Activated T-cell treated with anti-CD3 and anti-CD28 coated beads, Interleukin-2, amount 50 U/mL, for 1 hour (primary cell): ENCODE measurements at places on chromosomes 2 and 18.

DNA sequence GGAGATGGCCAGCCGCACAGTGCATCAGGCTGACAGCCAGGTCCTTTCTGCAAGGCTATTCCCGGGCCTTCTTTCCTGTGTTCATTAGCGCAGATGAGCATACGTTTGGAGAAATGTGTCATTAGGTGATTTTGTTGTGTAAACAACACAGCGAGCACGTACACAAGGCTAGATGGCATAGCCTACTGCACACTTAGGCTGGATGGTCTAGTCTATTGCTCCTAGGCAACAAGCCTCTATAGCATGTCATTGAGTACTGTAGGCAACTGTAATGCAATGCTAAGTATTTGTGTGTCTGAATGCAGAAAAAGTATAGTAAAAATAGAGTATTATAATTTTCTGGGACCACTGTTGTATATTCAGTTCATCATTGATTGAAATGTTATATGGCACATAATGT is 50.9 kb upstream of the PHLPP1 start:
- no peak for DNase-seq

DNA sequence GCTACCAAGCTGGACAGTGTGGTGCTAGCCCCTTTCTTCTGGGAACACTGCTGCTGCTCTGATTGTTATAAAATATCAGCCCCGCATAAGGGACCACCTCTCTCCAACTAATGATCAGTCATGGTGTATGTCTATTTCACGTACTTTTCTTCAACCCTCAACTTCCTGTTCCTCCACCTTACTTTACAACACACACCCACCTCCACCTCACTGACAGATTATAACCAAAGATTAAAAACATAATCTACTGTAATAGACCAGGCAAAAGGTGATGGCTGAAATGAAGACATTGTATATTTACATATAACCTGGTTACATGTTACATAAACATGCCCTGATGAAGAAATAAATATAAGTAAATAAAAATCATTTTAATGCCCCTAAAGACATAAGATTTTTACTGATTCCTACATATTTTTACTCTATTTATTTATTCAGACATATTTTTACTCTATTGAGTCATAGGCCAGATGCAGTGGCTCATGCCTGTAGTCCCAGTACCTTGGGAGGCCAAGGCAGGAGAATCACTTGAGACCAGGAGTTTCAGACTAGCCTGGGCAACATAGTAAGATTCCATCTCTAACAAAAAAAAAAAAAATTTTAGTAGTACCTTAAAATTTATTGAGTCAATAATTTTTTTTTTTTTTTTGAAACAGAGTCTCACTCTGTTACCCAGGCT is 12.8 kb downstream of the STK39 start:
- no peak for DNase-seq

DNA sequence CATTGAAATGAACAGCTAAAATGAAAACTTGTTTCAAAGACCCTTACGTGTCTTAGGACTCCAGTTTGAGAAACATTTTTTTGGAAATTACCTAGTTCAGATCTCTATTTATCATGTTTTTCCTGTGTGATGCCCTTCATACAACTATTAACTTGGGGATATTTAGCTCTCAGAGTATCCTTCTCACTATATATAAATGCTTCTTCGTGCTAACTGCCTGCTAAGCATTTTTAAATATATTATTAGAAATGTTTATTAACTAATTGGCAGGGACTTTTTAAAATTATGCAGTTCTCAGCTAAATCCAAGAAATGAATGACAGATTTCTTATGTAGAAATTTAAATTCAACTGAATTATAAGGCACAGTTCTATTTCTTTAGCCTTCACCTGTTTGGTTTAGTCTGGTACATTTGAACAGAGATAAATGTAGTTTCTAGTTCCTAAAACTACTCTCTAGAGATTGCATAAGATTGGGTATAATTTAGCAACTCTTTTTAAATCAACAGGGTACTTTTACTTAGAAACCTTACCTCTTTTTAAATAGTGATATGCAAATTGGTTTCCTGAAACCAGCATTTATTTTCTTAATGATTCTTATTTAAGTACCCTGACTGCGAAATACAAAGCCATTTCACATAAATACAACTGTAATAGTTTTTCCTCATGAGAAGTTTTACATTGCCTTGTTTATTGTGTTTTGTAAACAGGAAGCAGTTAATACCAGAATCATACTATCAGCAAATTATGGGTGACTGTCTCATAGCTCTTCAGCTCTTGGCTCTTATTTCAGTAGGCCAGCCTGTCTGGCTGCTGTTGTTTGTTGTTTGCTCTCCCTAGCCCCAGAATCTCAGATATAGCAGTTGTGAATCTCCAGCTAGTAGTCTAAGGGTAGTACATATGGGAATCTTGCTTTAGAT is 140.7 kb downstream of the PTRHD1 start:
- no peak for DNase-seq

DNA sequence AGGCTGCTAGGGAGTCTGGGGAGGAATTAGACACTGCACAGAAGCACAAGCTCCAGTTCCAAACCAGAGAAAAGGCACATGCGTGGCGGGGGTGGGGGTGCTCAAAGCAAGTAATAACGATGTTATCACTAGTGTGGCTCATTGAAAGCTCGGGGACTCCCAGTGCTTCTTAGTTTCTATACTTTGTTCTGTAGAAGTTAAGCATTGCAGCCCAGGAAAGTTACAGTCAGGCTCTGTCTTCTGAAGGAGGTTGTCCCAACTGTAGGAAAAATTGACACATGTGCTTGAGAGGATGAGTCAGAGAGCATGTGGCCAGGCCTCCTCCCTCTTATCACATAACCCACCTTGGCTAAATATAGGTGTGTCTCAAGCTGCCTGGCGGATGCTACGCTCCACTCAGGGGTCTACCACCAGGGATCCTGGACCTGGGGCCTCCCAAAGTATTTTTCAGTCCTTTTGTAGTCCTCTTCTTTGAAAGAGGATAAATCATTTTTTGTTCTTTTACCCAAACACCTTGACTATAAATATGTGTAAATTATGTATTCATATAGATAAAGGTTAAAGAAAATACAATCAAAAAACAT is 3.8 kb downstream of the GALNT5 start:
- DNase-seq: no peak

DNA sequence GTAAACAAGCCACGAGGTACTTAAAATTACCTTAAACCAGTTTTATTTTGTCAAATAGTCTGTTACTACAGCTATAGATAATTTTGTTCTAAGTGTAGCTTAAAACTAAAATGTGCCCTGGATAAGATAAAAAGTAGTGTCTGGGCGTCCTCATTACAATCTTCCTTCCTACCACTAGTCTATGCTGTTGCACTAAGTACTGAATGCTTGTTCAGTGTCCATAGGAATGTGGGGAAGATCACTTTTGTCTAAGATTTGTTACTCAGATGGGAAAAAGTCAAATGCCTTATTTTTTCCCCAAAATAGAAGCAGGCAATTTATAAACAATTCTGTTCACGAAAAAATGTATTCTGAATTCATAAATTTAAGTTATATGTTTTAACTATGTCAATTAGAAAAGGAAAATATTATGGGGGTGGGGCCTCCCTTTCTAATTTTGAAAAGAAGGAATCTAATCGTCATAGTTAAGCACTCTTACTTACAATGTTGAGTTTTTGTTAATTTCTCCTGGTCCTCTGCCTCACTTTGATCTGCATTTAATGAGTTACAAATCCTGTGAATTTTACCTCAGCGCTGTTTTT is 140.4 kb upstream of the VRK2 start:
- DNase-seq: no peak

DNA sequence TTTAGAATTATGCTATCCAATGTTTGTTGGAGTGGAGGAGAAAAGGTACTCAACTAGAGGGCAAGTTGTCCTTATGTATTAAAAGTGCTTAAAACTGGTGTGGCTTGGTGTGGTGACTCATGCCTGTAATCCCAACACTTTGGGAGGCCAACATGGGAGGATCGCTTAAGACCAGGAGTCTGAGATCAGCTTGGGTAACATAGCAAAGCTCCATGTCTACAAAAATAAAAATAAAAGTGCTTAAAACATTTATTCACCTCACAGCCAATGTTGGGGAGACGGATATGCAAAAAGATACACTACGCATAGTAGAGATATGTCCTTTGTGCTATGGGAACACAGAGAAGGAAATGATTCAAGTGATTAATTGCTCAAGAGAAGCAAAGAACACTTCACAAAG is 19.3 kb upstream of the TNFAIP6 start:
- no peak for DNase-seq

GRCh38 chr18:4807604-4808293 is 352.6 kb upstream of the DLGAP1 start:
- DNase-seq: no peak

GRCh38 chr18:40532046-40532445 is 1423.0 kb upstream of the PIK3C3 start:
- DNase-seq: no peak

DNA sequence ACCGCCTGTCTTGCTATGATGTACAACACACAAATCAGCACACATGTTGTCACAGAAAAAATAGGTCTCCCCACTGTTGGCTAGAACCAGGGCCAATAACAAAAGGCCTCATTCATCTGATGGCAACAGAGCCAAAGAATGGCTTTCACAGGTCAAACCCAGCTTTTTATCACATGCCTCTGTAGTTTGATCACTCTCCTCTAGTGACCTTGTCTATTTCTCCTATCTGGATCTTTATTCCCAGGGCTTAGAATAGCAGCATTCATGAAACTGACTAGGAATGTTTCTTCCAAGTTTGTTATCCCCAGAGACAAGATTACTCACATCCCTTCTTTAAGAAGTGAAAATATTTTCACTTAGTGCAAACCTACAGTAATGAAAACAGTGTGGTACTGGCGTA is 285.8 kb upstream of the GYPC start:
- DNase-seq: no peak

- DNase-seq: no peak
Measured at GRCh38 chr2:241040081-241040803, 41.8 kb downstream of the SNED1 start.

DNA sequence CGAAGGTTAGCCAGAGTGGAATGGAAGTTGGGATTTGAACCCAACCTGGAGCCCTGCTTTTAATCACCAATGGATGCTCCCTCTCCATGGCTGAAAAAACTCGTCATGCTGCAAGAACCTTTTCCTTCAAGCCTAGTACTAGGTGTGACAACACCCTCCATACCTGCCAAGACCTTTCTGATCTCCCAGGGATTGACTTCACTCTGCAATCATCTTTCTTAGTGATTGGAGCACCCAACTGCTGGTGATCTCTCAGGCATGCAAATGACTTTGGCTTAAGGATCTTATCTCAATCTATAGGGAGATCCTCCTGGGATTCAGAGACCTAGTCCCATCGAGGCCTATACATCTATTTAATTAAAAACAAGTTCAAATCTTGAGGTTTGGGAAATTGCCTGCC is 23.5 kb upstream of the ITGB6 start:
- no peak for DNase-seq
